ENCODE measurements at places on chromosomes 6 and 20. TPM values are rescaled to one million over a fixed set of nuclear protein-coding genes. Genes with fewer than 3 reads are reported as not detected.

DNA sequence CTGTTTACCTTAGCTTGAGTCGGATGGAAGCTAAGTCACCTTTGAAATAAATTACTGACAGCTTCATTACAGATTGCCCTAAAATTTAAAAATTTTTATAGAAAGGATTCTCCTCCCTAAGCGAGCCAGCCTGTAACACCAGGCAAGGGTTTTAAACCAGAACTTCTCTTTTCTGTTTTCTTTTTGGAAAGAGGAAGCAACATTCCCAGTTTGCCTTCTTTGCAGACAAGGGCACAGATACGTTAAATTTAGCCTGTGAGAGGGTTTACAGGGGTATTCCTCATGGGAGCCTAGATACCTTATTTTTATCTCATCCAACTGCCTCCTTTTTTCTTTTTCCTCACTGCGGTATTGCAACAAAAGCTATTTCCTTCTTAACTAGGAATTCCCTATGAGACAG, 45.0 kb downstream of the GNAS start:
- no peak for DNase-seq

GRCh38 chr6:102655823-102656222, 1262.3 kb downstream of the GRIK2 start:
- no peak for DNase-seq

GRCh38 chr6:53723331-53723730, 57.8 kb upstream of the KLHL31 start:
- DNase-seq = no peak

DNA sequence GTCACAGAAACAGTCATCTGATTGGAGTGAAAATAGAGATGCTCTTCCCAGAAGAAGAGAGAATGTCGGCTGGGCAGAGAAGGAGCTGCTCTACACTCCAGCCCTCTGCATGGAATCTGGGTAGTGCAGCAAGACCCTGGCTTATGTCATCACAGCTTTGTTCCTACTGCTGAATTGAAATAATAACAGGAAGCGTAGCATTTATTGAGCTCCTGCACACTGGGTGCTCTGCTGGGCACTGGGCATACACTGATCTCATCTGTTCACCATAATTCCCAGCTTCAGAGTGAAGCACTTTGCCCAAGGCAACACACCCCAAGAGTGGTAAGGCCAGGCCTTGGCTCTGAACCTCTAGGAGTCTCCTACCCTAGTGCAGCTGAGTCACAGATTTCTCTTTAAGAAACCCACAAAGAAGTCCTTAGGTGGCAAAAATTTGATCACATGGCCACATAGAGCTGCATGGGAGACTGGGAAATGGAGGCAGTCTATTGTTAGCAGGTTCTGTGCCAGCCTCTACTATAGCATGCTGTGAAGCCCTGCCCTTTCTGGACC, 3.9 kb upstream of the SDCBP2 start:
- DNase-seq = no peak

DNA sequence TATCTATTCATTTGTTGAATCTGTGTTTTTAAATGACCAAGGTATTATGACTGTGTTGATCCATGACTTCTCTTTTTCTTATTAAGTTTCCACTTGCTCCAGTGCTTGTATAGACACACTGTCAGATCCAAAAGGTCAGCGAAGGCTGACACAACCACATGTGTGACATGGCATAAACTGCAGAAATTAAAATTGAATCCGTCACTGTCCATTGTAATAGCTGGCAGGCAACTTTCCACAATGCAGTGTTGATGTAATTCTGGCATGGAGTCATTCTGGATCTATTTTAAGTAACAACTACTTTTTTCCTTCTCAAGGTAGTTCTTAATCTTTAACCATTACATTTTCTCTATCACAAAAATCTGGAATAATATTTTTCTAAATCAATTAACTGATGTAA, 145.3 kb downstream of the AIG1 start:
- no peak for DNase-seq

- DNase-seq = no peak
Measured at GRCh38 chr6:10201606-10202510, 213.0 kb downstream of the TFAP2A start.

DNA sequence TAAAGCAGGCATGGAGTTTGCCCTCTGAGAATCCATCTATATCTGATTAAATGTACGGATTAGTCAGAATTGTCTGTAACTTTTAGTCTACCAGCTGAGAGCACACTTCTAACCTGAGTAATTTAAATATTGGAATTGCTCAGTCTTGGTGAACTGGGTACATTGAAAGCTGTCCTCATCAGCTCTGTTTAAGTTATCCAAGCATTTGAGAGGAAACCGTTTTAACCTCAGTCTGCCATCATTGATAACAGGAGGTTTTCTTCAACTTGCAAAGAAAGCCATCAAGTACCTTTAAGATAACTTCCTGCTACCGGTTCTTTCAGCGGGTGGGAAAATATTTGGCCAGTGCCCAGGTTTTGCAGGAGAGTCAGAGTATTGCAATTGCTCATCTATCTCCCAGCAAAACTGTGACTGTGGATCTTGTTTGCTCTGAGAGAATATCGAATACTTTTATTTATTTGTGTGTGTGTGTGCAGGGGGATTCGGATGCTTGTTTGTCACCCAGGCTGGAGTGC, 31.1 kb upstream of the F13A1 start:
- no peak for DNase-seq

- DNase-seq = no peak
Measured at GRCh38 chr6:162690158-162690557, 37.4 kb downstream of the PRKN start.

GRCh38 chr6:45054610-45055009, 273.5 kb upstream of the RUNX2 start:
- DNase-seq = peak; percentile 27

- DNase-seq = peak; percentile 4
Measured at GRCh38 chr6:36029464-36029863, 1.9 kb downstream of the MAPK14 start.

DNA sequence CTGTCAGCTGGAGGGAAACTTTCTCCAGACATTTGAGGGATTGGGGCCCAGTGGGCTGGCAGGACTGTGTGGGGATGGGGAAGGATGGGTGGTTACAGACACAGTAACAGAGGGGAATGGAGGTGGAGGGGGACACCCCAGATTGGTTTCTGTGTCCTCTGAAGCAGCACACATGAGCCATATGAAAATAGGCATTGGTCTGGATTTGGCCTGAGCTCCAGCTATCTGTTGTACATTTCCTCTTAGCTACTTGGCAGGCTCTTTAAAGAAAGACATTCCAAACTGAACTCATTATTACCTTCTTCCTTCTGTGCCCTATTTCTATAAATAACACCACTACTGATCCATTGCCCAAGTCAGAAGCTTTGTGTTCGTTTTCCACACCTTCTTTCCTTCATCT, 72.0 kb upstream of the PRL start:
- DNase-seq = no peak

- DNase-seq = no peak
Measured at GRCh38 chr6:123039431-123039830, 43.4 kb downstream of the CLVS2 start.

GRCh38 chr6:92762443-92763273, 656.7 kb downstream of the EPHA7 start:
- peak; percentile 29 for DNase-seq

DNA sequence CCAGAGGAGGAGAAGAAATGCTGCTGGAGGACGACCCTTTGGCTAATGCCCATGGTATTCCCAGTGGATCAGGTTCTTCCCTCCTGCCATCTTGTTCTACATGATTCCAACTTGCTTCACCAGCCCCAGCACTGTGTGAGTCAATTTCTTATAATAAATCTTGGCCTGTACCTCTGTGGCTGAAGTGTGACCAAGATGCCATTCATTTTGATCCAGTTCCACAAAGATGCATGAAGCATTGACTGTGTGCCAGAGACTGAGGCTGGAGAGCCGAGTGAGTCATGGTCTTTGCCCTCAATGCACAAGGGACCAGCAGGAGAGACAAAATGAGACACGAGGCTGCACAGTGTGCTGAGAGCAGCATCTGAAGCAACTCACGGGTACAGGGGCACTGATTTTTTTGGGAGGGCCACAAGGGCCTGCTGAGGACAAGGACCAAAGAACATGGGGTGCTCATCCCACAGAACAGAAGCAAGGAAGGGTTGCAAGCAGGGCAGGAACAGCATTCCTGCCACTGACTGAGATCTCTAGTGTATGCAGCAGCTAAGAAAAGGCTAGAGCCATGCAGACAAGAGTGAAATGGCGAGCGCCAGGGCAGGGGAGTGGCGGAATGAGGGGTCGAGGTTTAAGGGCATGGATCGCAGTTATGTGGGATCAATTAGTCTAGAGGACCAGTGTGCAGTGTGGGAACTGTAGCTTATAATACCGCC, 207.0 kb downstream of the THBS2 start:
- DNase-seq = peak; percentile 28

DNA sequence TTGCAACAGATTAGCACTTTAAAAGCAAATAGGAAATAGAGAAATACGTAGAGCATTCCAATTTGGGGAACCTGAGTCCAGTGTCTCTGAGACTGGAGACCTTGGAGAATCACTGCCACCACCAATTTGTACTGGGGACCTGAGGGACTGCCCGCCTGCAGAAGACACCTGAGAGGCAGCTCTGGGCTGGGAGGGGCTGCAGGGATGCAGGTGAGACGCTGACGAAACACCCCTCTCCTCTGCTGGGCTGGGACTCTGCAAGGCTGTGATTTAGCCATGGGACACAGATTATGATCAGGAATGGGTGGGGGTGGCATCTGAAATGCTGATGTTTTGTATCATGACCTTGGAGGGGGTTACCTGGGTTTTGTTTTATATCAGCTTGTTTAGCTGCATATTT, 7.0 kb upstream of the APMAP start:
- no peak for DNase-seq

GRCh38 chr6:143135325-143135724, 74.6 kb downstream of the AIG1 start:
- no peak for DNase-seq

DNA sequence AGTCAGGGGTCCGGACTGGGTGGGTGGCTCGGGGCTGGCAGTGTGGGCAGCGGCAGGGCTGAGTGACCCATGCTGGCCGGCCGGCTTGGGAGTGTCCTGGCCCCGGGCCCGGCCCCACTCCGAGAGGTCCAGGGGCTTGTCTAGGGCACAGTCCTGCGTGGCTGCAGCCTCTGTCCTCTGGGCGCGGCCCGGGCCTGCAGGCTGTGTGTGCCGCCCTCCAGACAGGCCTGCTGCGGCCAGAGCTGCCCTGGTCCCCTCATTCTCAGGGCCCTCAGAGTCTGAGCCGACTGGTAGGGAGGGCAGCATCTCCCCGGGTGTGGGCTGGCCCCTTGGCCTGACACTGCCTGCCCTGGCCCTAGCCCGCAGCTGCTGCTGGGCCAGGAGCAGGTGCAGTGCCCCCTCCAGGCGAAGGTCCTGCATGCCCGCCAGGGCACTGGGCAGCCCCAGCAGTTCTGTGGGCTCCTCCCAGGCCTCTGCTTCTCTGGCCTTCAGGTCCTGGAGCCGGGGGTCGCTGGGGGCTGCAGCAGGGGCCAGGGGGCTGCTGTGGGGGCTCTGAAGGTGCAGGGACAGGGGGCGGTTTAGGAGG, 6.9 kb upstream of the CABLES2 start:
- DNase-seq = peak; percentile 34

DNA sequence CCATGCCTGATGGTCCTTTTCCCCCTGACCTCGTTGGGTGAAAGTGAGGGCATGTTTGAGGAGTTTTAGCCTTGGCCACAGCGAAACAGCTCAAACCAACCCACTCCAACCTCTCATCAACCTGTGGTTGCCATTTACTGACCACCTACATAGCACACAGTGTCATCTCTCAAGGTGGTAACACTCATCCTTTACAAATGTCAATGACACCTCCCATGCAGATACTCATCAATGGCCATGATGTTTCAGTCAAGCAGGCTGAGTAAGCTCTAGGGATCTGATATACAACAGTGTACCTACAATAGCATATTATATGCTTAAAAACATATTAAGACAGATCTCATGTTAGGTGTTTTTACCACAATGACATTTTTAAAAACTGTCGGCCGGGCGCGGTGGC, 9.3 kb downstream of the RRAGD start:
- no peak for DNase-seq

DNA sequence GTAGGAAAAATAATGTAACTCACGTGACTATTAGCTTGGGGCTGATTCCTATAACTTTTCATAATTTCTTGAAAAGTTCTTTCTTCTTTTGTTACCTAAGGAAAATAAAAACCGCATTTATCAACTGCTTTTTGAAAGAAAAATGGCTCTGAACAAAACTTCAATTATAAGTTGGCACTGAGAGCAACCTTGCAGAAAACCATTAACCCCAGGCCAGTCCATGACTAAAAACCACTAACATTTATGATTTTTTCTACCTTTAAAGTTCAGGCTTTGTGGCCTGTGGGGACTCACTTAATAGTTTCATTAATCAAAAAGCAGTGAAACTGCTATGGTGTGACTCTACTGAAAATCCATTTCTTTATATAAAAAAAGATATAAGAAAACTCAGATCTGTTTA, 69.1 kb upstream of the SAMHD1 start:
- peak; percentile 58 for DNase-seq

GRCh38 chr6:74752303-74752702, 453.6 kb downstream of the COL12A1 start:
- DNase-seq = peak; percentile 14

DNA sequence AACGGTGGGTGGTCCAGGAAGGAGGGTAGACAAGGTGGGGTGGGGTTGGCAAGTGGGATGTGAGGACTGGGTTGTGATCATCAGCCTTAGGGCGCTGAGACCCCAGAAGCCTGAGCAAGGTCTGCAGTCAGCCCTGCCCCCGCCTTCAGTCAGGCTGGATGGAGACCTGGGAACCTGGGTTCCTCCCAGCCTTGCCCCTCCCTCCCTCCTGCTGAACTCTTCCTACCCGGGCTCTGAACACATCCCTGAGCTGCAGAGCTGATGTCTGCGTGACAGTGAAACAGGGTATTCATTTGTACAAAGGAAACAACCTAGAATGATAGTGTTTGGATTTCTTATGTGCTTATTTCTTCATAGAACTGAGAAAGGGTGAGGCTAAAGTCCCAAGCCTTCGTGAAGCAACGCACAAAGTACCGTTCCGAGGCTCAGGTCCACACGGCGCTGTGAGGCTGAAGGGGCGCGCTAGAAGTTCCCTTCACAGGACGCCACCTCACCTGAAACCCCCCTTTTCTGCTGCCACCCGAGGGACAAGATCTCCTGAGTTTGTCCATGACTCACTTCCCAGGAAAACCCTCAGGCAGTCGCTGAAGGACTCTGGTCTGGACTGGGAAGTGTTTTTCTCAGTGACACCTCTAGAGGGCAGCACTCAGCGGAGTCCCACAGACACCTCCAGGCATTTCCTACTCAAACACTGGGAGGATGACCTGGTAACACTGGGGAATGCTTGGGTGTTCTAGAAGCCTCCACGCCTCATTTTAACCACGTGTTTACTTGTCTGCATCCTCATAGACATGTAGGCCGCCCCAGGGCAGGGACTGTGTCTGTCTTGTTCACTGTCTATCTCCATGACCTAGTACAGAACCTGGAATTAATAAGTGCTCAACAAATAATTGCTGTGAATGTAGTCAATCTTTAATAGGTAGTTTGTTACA, 1.2 kb downstream of the GSTA5 start:
- peak; percentile 87 for DNase-seq

- no peak for DNase-seq
Measured at GRCh38 chr6:56279331-56280080, 32.1 kb upstream of the COL21A1 start.

- DNase-seq = peak; percentile 23
Measured at GRCh38 chr20:62266340-62266739, 28.0 kb downstream of the OSBPL2 start.

Gene BPIFB4
- not detected for total RNA-seq

Gene BPIFB2
- total RNA-seq = not detected

Gene SSTR4
- not detected for total RNA-seq

Gene SNAP91
- total RNA-seq = 0.05 TPM

Gene PLEKHG1
- 5.5 TPM for total RNA-seq

Gene LINC00237
- not detected for total RNA-seq

Gene ECT2L
- not detected for total RNA-seq

Gene DDO
- total RNA-seq = 2.3 TPM
